ENCODE measurements at places on chromosomes 3 and 15. TPM values are rescaled to one million over a fixed set of nuclear protein-coding genes. Genes with fewer than 3 reads are reported as not detected.
A peak's percentile ranks its signal among the peaks of the same experiment; 100 is the strongest.

Gene SKOR1
- 0.96 TPM for total RNA-seq

- H3K4me3 ChIP-seq = no peak overlapping the region
- no peaks in the 10 kb centered on the region for H3K27me3 ChIP-seq
- no peaks in the 10 kb centered on the region for H3K36me3 ChIP-seq
- H3K4me1 ChIP-seq = peaks cover 16% of the 10 kb centered on the region
- no peak for DNase-seq
Measured at GRCh38 chr3:107985496-107985895, 105.3 kb downstream of the CD47 start.

DNA sequence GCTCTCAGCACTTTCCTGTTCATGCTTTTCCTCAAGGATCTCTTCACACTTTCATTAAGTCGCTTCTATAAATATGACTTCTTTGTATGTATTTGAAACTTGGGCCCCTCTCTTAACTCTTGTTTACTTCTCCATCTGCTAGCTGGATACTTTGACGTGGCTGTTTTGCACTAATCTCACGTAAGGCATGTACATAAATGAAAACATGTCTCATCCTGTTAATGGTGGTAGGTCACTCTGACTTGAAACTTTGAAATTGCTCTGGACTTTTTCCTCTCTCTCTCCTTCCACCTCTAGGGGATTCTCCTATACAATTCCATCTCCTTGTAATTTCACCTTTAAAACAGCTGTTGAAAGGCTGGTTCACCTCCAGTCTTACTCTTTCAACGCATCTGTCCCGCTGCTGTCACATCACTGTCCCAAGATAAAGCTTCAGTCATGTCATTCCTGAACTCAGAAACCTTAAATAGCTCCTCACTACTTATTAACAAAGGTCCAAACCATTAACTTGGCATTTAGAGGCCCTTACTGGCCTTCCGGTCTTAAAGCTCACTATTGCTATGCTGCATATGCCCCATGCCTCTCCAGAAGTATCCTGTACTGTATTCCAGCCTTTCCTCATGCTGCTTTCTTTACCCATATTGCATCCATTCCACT, 1.2 kb downstream of the BLOC1S6 start:
- peak overlapping the region; percentile 89 for H3K4me3 ChIP-seq
- H3K27ac ChIP-seq = peak overlapping the region; percentile 97
- no peak for DNase-seq
- no peaks in the 10 kb centered on the region for H3K36me3 ChIP-seq

GRCh38 chr3:198079771-198080520, 119.9 kb downstream of the LMLN start:
- peak overlapping the region; percentile 58 for H3K4me3 ChIP-seq
- peaks cover 19% of the 10 kb centered on the region for H3K4me1 ChIP-seq
- no peaks in the 10 kb centered on the region for H3K36me3 ChIP-seq
- DNase-seq = peak; percentile 25

DNA sequence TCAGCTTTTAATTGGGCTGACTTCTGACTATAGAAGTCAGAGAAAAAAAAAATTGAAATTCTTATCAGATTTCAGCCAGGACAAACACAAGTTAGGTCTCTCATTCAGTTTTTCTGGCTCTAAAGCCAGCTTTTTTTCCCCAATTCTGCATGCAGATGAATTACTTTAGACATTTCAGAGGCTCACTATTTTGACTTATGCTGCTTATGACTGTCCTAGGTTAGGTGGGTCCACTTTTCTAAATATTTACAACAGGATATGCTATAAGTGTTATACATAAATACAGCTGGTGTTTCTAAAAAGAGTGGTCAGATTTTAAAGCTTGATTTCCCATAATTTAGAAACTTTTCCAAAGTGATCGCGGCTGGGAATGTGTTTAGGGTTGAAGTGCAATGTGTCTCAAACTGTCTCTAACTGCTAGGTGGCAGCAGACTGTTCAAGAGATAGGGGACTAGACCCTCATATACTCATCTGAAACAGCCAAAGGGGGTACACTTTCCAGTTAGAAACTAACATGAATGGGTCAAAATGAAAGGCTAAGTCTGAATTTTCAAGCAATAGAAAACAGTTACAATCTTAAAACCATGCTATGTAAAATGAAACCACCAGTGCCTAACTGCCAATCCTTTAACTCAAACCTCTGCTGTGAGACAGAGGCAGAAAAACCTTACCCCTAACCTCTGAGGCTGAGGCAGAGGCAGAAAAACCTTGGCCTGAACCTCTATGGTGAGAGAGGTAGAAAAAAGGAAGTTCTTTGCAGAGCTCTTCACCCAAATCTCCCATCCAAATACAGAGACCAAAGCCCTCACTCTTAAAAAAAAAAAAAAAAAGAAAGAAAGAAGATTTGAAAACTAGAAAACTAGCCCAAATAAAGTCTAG, 596.0 kb downstream of the NTRK3 start:
- no peaks in the 10 kb centered on the region for H3K4me1 ChIP-seq
- H3K36me3 ChIP-seq = no peaks in the 10 kb centered on the region
- DNase-seq = no peak
- no peak overlapping the region for H3K4me3 ChIP-seq
- H3K27ac ChIP-seq = no peak overlapping the region
- H3K27me3 ChIP-seq = no peaks in the 10 kb centered on the region

Gene CACNA2D2
- total RNA-seq = 4.1 TPM

GRCh38 chr15:100020189-100020588, 287.0 kb upstream of the LYSMD4 start:
- no peak overlapping the region for H3K4me3 ChIP-seq
- DNase-seq = no peak
- H3K4me1 ChIP-seq = no peaks in the 10 kb centered on the region

Gene ARPIN
- total RNA-seq = 0.09 TPM

DNA sequence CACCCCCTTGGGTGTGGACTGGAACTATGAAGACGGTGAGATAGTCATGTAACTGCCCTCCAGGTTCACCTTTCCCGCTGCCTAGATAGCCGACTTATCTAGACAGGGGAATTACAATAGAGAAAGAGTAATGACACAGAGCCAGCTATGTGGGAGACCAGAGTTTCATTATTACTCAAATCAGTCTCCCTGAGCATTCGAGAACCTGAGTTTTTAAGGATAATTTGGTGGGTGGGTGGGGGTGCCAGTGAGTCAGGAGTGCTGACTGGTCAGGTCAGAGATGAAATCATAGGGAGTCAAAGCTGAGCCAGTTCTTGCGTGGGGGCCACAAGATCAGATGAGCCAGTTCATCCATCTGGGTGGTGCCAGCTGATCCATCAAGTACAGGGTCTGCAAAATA, 19.7 kb upstream of the DNAJC19 start:
- no peak for DNase-seq
- H3K27ac ChIP-seq = no peak overlapping the region
- no peak overlapping the region for H3K4me3 ChIP-seq
- H3K4me1 ChIP-seq = no peaks in the 10 kb centered on the region

Gene ZNF35
- 3.4 TPM for total RNA-seq

DNA sequence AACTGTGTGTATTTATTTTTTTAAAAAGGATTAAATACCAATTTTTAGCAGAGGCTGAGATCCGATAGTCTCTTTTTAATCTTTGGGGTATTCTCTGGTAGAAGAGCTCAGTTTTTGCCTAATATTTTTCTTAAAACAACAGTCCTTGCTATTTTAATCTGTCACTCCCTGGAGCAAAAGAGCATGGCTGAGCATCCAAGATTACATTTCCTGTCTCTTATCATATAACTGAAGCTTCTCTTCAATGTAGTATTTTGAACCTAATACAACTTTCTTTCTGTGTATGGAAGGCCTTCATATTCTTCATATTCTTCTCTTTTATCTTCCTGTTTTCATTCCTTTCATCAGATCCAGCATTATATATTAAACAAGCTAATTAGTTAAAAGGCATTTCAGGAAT, 293.7 kb downstream of the NSUN3 start:
- DNase-seq = no peak
- H3K4me1 ChIP-seq = no peaks in the 10 kb centered on the region
- H3K27me3 ChIP-seq = no peaks in the 10 kb centered on the region

DNA sequence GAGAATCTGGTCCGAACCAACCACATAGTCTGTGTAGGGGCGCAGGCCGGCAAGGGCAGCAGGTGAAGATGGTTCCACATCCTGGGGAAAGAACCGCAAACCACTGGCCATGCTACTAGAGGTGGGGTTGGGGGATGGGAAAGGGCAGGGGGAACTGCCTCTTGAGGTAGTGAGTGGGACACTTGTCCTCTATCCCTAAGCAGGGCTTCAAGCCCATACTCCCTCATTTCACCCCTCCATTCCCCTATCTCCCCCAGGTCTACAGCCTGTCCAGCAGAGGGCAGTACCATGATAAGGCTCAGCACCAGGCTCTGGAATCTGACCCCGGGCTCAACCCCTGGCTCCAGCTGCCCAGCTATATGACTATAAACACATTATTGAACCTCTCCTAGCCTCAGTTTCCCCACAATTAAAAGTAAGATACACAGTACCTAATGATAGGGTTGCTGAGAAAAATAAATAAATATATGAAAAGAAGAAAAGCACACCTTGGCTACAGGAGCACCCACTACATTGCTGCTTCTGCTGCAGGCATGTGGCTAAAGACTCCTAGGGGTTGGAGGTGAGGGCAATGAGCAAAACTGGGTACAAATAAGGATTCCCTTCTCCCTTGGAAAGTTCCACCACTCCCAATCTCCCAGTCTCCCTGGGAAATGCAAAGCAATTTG, 6.3 kb downstream of the GORASP1 start:
- no peak overlapping the region for H3K27ac ChIP-seq
- peak; percentile 30 for DNase-seq
- no peak overlapping the region for H3K4me3 ChIP-seq
- H3K36me3 ChIP-seq = peaks cover 15% of the 10 kb centered on the region
- no peaks in the 10 kb centered on the region for H3K27me3 ChIP-seq
- peaks cover 14% of the 10 kb centered on the region for H3K4me1 ChIP-seq

DNA sequence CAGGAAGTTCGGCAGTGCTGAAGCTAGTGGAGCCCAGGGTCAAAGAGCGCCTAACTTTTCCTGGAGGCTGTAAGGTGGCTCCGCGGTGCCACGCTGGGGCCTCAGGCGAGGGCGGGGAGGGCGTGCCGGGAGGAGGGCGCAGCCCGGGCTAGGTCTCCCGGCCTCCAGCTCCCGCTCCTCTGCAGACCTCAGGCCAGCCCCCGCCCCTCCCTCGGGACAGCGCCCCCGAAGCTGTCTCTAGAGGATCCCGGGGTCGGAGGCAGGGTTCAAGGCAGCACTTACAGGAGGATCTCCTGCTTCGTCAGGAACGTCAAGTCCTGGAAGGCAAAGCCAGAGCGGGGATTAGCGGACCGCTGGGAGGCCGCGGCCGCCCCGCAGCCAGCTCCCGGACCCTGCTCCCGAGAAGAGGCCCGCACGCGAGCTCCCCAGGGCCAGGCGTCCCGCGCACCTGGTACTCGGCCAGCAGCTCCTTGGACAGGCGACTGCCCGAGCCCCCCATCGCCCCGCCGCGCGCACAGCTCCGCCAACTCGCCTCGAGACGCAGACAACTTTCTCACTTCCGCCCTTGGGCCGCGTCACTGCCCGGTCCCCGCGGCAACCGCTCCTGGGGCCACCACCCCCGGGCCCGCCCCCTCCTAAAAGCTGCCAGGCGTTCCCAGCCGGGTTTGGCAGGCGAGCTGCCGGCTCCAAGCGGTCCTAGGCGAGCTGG, at the start of gene CIB1:
Gene CIB1 (minus strand): TSS at position 555 of the 709 bp plus-strand sequence. CDS start 56 bp downstream, at position 499.
- peaks cover 7% of the 10 kb centered on the region for H3K36me3 ChIP-seq
- H3K4me3 ChIP-seq = peak within 1 kb of the TSS; percentile 88
- H3K4me1 ChIP-seq = peaks cover 57% of the 10 kb centered on the region
- H3K27ac ChIP-seq = peak within 1 kb of the TSS; percentile 92
- H3K27me3 ChIP-seq = no peaks in the 10 kb centered on the region

- H3K27me3 ChIP-seq = no peaks in the 10 kb centered on the region
- no peaks in the 10 kb centered on the region for H3K4me1 ChIP-seq
- H3K27ac ChIP-seq = no peak overlapping the region
- no peak overlapping the region for H3K4me3 ChIP-seq
Measured at GRCh38 chr3:89644716-89645115, 537.3 kb downstream of the EPHA3 start.

Gene CELF6
- 1.9 TPM for total RNA-seq

DNA sequence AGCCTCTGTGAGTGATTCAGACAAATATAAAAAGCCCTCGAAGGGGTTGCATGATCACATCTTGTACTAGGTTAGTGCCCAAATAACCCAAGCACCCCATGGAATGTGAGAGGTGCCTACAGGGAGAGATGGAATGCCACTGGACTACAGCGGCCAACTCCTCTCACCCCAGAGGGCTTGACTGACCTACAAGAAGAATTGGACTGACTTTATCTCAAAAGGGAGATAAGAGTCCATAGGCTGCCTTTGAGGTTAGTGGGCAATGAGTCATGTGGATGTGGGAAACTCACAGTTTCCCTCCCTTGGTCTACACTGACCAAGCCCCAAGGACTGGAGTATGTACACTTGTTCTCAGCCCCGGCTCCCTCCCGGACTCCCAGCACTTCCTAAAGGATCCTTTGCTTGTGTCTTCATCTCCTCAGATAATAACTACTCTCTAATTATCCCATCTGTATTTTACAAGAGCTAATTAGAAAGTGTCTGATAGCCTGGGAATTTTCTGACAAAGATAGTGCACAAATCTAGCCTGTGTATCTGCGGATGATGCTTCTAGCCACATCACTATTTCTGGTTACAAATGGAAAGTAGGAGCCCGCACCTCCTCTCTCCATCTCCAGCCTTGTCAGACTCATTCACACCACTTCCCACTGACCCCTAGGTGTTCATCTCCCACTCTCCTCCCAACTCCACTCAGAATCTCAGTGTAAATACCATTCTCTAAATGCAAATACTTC, 547.8 kb upstream of the TBL1XR1 start:
- no peaks in the 10 kb centered on the region for H3K36me3 ChIP-seq
- H3K4me3 ChIP-seq = no peak overlapping the region
- no peaks in the 10 kb centered on the region for H3K4me1 ChIP-seq
- H3K27ac ChIP-seq = no peak overlapping the region

DNA sequence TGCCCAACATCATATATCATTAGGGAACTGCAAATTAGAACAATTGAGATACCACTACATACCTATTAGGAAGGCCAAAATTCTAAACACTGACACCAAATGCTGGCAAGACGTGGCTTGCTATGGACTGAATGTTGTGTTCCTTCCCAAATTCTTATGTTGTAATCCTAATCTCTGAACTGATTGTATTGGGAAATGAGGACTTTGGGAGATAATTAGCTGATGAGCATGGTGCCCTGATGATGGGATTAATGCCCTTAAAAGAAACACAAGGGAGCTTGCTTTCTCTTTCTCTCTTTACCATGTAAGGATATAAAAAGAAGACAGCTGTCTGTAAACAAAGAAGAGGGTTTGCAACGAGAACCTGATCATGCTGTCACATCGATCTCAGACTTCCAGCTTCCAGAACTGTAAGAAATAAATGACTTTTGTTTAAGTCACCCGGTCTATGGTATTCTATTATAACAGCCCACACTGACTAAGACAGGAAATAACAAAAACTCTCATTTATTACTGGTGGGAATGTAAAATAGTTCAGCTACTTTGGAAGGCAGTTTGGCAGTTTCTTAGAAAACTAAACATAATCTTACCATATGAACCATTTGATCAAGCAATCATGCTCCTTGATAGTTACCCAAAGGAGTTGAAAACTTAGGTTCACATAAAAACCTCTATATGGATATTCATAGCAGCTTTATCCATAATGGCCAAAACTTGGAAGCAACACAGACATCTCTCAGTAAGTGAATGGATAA, 458.3 kb upstream of the CBLB start:
- H3K4me3 ChIP-seq = no peak overlapping the region
- no peak for DNase-seq
- no peak overlapping the region for H3K27ac ChIP-seq
- no peaks in the 10 kb centered on the region for H3K36me3 ChIP-seq
